HTR-8/SVneo (cell line): ENCODE measurements at places on chromosomes 12 and 14.

DNA sequence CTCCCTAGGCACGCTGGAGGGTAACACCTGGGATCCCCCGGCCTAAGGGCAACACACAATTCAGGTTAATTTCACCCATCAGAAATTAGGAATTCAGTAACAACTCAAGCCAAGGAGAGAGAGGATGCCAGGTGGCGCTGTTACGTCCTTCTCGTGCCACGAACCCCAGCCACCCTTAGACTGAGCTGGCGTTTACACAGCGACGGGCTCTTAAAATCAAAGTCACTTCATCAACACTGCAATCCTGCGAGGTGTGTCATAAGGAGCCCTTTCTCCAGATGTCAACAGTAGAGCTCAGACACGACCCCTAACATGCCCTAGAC is 110.6 kb upstream of the TMEM132D start:
- DNase-seq, result no peak

- DNase-seq, result no peak
Observed at GRCh38 chr12:77724367-77724957, 106.2 kb upstream of the NAV3 start.

DNA sequence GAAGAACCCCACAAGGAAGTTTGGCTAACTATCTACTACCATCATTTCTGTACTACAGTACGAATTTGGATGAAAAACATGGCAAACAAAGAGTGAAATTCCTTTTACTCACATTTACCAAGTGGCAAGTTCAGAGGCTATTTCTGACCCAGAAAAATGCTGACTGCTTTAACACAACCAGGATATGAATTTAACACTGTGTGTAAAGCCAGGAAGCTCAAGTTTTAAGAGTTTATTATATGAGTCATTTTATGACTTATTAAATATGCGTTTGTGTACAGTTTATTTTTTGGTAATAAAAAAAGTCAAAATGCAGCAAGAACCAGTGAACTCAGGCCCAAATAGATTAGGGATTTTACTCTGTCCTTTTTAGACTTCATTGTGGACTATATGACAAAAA is 58.4 kb upstream of the STAC3 start:
- DNase-seq, result peak; percentile 30

GRCh38 chr14:44732144-44732543 is 225.1 kb upstream of the FSCB start:
- DNase-seq, result no peak

- DNase-seq, result no peak
Observed at GRCh38 chr12:9615420-9616136, 7.9 kb upstream of the KLRB1 start.

DNA sequence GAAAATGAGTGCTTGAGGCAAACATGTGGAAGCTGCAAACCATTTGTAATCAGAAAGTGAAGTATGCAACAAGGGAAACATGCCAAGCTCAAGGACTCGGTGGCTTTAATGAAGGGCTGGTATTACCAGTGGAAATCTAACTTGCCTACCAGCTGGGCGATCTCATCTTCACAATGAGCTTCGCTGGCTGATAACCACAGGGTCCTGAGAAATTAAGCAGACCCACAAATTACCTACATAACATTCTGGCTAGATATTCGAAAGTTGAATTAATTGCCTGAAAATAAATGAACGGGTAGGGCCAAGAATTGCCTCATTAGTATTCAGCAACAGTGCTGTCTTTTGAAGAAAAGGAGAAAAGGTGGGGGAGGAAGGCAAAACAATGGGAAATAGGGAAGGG is 439.4 kb downstream of the PDZRN4 start:
- DNase-seq, result no peak

DNA sequence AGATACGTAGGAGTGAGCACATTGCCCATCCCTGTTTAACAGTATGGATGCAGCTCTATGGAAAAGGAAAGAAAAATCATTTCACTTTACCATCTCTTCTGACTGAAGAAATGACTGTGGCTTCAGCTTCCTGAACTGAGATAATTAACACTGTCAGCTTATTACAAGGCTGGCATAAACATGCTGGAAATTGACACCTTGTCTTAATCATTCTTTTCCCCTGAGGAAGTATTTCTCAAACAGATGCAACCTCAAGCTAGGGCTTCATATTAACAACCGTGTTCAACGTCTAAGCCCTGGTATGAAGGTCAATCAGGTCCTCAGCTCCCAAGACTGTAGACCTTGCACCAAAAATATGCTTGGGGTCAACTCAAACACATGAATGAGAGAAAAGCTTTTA is 25.0 kb downstream of the RERG start:
- no peak for DNase-seq
